Endodermal cell (in vitro differentiated cells): ENCODE measurements at places on chromosomes 6 and 20. TPM values are rescaled to one million over a fixed set of nuclear protein-coding genes. Genes with fewer than 3 reads are reported as not detected.

DNA sequence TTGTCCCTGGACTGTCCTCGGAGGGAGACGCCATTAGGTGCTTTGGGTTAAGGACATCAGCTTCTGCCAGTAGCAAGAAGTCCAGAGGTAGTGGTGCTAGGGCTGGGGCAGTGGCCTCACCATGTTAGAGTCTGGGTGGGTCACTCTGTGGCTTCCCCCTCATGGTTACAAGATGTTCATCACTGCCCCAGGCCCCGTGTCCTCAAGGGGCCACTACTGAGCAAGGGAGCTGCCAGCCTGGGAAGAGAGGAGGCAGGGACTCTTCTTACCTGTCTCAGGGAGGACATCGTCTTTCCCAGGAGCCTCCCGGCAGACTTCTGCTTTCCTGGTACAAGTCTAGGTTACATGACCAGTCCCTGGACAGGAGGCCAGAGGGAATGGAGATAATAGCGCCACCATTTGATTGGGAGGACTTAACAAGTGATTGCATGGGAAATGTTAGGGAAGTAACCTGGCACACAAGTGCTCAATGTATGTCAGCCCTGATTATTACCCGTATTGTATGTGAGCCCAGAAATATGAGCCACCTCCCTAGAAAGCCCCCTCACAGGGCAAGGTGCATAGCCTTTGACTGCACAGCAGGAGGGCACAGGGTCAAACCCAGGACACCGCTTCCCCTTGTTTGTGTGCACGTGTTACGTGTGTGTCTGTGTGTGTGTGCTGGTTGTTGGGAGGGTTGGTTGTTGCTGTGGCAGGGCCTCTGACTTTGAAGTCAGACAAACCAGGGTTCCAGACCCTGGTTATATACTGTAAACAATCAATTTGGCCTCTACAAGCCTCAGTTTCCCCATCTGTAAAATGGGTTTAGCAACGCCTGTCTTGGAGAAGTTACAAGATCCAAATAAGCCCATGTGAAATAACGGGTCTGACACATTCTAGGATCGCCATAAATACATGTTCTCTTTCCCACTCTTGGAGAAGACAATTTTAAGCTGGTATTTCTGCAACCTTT lies 30.0 kb downstream of the SIRPA start:
- peak; percentile 61 for DNase-seq

- DNase-seq = no peak
These were observed 8.7 kb upstream of the GATA5 start for GRCh38 chr20:62484478-62484877.

The GPR6 gene
- not detected in 3 replicates for total RNA-seq

The CGAS gene
- 2.8 and 3.8 TPM in 2 replicates for total RNA-seq

DNA sequence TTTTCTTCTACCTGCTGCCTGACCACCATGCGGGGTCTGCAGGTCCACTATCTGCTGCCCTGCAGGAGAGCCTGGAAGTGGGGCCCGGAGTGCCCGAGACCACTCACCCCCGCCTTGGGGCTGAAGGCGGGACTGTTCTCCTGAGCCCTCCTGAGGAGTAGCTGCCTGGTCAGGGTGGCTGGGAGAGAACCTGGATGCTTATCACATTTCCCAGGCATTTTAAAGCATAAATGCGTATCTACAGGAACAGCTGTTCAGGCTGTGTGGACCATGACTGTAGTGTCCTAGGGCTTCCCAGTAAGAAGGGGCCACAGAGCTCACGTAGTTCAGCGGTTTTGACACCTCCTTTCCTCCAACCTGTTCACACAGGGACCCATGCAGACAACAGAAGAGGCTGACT lies 123.3 kb downstream of the AGPAT4 start:
- DNase-seq = no peak

DNA sequence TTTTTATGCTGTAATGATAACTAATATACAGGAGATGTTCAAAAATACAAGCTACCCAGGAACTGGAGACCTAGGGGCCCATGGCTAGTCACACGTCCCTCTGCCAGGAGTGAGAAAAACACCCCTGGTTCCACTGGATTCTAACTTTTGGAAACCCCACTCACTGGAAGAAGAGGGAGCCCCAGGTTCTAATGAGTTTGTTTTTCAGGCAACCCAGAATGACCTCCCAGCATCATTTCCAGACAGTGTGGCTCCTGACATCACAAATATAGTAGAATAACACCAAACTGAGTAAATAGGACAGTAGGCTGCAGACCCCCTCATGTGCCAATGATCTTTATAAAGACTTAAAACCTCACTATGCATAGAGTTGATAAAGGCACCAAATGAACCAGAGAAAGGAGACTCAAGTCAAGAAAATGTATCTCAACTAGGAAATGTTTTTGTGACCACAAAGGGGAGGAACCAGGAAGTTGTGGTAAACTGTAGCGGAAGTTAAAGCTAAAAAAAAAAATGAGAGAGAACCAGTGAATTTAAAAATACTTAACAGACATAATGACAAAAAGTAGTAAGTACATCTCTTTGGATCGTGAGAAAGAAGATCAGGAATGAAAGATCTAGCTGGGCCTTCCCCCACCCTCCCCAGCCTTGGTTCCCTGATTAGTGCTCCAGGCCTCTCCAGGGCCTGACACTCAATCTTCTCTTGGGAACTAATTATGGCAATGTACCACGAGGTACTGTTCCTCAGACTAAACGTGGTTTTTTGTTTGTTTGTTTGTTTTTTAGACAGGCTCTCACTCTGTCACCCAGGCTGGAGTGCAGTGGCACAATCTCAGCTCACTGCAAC lies 19.8 kb downstream of the HLA-E start:
- DNase-seq = peak; percentile 12
